ENCODE measurements at places on chromosomes 7 and 10. TPM values are rescaled to one million over a fixed set of nuclear protein-coding genes. Genes with fewer than 3 reads are reported as not detected.

C10orf105 gene
- not detected for total RNA-seq

SPDYE18 gene
- 0.62 TPM for total RNA-seq

- DNase-seq = no peak
These were observed 95.8 kb downstream of the CHST15 start for GRCh38 chr10:123997486-123998196.

GRCh38 chr7:106793015-106793975, 71.8 kb upstream of the PIK3CG start:
- no peak for DNase-seq

DNA sequence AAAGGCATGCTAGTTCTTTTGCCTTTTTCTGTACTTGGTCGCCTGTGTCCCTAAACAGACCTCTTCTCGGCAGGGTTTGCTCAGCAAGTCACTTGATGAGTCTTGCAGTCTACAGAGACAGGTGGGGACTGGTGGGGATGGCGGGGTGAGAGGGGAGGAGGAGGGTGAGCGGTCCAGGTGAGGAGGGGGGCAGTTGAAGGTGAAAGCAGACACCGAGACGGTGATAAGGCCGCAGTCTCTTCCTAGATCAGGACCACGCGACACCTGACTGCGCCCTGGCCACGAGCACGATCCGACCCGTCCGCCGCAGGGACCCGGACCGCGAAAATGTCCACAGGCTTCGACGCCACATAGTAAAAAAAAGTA, 566 bp downstream of the ASNS start:
- no peak for DNase-seq

- DNase-seq = no peak
These were observed 461.9 kb upstream of the KLF6 start for GRCh38 chr10:4246881-4247358.

DNA sequence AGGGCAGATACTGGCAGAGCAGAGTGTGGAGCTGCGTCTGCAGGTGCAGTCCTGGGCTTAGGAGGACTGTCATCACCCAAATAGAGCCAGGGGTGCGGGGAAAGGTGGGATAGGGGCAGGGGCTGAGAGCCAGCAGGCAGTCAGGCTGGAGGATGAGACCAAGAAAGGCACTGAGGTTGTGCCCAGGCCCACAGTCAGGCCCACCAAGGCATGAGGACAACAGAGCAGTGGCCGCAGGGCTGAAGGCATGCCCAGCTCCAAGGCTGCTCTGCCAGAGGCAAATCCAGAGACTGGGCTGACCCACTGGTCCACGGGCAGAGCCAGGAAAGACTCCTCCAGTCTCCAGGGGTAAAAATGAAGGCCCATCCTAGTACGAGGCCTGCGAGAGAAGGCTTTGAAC, 24.4 kb upstream of the GATAD1 start:
- DNase-seq = no peak

- DNase-seq = no peak
These were observed 143.1 kb downstream of the WDR37 start for GRCh38 chr10:1199345-1199673.

FAM24A gene
- not detected for total RNA-seq
